ENCODE measurements at places on chromosomes 16 and 17.
A peak's percentile ranks its signal among the peaks of the same experiment; 100 is the strongest.

DNA sequence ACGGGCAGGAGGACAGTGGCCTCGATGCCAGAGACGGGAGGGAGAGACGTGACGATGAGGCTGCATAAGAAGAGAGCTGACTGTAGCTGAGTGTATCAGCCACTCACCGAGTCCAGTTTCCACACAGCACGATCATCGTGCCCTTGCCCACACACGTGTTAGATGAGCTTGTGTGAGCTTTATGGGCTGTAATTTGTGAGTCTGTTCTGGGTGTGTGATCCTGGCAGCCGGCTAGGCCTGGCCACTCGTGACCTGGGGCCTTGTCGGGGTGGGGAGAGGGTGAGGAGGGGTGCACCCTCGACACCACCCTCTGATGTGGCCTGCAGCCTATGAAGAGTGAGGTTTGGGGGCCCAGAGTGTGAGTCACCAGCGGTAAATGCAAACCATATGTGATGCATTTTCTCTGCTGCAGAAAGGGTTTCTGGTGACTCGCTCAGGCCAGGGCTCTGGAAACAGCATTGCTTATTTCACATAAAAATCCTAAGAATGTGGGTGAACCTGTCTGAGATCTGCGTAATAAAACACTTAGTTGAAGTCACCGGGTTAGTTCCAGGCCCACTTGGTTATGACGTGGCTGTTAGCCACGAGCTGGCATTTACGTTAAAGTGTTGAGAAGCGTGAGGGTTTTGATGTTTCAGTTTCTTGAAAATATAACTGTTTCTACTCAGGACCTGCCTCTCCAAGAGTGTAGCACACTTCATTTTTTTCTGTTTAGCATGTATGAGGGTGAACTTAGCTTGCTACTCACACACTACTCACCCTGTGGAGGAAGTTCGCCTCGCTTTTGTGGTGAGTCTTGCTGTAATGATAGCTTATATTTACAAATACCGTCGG lies 4.2 kb downstream of the METRNL start:
- DNase-seq, result no peak

GRCh38 chr16:11009027-11009755 lies 64.8 kb downstream of the CLEC16A start:
- DNase-seq, result no peak

DNA sequence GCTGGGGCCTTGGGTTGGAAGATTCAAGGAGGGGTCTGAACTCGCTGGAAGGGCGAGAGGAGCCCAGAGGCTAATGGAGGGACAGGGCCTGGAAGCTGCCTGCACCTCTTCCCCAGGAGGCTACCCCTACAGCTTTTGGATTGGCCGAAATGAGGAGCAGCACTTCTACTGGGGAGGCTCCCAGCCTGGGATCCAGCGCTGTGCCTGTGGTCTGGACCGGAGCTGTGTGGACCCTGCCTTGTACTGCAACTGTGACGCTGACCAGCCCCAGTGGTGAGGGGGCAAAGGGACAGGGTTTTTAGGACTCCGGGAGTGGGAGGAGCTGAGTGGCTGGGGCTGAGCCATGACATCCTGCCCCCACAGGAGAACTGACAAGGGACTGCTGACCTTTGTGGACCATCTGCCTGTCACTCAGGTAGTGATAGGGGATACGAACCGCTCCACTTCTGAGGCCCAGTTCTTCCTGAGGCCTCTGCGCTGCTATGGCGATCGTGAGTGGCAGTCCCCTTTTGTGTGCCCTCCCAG lies 8.8 kb downstream of the CNTNAP1 start:
- no peak for DNase-seq

DNA sequence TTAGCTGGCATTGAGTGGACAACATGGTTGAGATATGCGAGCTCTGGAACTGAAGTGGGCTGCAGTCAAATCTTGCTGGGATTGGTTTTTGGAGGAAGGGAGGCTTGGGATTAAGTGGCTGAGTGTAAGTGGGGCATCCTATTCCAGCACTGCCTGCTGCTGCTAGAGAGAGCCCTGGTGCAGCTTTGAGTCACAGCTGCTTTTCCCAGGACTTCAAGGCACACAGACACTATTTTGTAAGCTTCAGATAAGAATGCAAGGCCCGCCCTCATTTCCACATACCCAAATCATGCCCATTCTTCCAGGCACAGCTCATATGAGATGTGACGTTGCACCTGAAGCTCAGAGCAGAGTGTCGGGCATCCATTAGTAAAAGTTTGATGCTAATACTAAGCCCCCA lies 10.2 kb upstream of the MAF start:
- no peak for DNase-seq

DNA sequence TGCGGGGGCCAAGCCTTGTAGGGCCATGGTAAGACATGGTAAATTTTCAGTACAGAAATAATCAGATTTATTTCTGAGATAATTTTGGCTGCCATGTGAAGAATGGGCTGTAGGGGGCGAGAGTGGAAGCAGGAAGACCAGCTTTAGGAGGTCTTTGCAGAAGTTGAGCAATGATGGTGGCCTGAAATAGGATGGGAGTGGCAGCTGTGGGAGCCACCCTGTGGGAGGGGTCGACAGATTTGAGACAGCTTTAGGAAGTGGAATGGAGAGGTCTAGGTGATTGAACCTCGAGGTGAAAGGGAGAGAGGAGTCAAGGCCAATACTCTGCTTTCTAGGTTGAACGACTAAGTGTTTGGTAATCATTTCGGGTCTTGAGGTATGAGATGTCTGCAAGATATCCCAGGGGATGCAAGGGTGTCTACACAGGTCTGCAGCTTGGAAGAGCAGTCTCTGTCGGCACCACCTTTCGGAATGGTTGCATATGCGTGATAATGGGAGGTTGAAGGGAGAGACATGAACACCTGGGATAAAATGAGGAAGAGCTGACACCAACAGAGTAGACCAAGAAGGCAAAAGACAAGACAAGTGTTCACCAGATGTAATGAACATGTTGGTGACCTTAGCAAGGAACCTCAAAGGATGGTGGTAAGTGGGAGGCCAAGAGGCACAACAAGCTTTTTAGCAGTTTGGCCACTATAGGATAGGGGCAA lies 4.2 kb upstream of the ATXN7L3 start:
- DNase-seq, result peak; percentile 76

DNA sequence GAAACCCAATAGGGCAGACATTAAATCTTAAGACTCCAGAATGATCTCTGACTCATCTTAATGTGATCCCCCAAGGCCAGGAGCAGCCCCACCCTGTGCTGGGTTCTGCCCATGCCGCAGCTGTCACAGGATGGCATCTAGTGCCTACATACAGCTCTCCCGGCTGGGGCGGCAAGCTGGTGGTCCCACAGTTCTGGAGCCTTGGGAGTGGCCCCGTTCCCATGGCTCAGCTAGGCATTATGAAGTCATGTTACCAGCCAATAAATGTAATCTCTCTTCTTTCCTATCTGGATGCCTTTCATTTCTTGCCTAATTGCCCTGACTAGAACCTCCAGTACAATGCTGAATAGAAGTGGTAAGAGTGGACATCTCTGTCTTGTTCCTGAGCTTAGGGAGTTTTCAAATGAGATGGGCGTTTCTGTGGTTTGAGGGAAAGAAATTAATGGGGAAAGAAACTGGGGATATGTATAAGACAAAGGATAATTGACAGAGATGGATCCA lies 95.7 kb upstream of the DNAH17 start:
- no peak for DNase-seq

DNA sequence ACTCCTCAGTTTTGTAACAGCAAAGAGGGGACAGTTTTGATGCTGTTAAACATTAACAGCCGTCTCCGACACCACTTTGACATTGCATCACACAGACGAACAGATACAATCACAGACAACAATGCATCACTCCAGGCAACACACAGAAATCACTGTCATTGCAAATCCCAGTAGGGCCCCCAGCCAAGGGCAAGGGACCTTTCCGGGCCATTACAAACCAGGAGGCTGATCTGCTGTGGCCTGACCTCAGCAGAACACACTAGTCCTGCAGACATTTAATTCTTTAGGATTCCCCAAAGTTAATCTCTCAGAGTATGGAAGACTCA lies 136.2 kb upstream of the RCVRN start:
- DNase-seq, result no peak

DNA sequence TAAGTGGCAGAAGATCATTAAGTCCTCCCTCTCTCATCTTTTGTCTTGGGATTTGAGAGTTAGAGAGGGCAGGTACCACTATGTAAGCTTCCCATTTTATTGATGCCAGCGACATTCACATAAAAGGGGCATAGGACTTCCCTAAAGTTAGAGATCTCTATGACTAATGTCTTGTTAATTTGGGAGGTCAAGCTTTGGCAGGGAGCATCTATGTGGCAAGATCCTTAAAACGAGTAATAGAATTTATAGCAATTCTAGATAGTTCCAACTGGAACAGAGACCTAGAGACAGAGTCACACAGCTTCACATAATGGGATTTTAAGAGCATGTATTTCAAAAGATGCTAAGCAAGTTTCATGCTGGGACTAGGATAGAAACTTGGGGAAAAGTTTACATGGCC lies 308.0 kb downstream of the MAP2K6 start:
- DNase-seq, result no peak

DNA sequence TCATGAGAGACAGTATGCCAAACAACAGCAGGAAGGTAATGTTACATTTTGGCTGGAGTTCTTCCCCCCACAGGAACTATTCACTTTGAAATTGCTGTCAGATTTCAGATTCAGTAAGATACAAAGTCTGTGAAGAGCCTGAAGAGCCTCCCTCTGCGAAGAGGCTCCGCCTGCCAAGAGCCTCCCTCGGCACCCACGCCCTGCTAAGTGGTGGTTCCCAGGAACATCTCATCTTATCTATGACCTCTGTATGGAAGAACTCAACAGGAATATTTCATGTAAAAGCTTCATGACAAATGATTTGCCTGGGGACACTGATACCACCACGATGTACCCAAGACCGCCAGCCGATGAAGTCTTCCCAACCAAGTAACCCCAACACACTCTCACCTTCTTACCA lies 3.2 kb downstream of the ZC3H7A start:
- no peak for DNase-seq

DNA sequence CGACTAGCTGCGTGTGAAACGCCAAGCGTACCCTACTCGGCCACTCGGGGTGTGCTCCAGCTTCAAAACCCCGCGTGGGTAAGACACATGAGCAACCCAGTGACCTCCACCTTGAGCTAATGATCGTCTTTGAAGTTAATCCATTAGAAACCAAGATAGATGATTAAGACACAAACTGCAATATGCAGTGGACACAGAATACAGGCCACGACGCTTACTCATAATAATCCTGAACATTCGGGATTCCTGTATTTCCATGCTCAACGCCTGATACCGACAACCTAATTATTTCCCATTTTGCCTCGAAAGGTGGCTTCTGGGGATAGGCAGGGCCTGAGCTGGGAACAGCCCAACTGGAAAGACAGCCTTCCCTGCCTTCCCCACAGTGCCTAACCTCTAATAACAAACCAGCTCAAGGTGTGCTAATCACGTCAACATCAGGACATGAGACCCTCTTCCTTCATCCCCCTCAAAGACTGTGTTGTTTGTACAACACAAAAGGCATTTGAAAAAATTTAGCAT lies 504 bp upstream of the COPRS start:
- no peak for DNase-seq

DNA sequence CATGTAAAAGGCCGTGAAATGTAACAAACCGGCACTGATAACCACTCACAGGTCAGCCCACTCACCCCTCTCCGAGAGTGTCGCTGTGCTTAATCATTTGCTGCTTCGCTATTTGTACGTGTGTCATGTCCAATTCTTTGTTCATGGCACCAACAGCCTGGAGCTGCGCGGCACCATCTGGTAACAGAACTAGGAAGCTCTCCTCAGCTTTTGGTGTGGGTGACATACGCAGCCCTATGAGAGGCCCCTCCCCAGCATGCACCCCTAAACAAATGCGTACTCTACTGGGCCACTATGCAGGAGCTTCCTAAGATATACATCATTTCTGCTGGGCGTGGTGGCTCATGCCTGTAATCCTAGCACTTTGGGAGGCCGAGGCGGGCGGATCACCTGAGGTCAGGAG lies 2.3 kb upstream of the PECAM1 start:
- DNase-seq, result no peak

GRCh38 chr16:534135-534534 lies 6.6 kb downstream of the CAPN15 start:
- no peak for DNase-seq

- DNase-seq, result no peak
Measured at GRCh38 chr17:17504341-17505140, 8.3 kb upstream of the RASD1 start.

- no peak for DNase-seq
Measured at GRCh38 chr17:57556977-57557376, 188.1 kb downstream of the CCDC182 start.

- no peak for DNase-seq
Measured at GRCh38 chr17:42586514-42587230, 9.1 kb upstream of the PSMC3IP start.

GRCh38 chr16:80198311-80199299 lies 342.2 kb upstream of the DYNLRB2 start:
- no peak for DNase-seq

GRCh38 chr17:5823219-5823618 lies 238.9 kb upstream of the NLRP1 start:
- no peak for DNase-seq

DNA sequence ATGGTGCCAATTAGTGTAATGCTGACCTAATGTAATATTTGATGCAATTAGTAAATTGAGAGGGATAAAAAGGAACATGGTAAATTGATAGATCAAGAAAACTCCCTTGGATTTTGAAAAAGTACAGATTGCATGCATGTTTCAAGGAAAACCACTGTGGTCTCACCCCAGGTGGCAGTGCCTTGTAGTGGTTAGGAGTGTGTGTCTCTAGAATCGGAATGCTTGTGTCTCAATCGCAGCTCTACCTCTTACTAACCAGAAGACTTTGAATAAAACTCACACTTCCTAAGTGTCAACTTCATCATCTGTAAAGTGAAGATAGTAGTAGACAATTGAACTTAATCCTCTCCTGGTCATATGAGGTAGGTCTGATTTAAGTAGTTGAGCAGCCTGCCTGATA lies 128.9 kb upstream of the GOT2 start:
- no peak for DNase-seq

- no peak for DNase-seq
Measured at GRCh38 chr17:62660629-62661118, 33.2 kb downstream of the MRC2 start.

- no peak for DNase-seq
Measured at GRCh38 chr17:15944759-15945526, at the start of gene ADORA2B. TSS of gene ADORA2B (plus strand) at chr17:15945130. CDS start at chr17:15945249, 119 bp downstream.

GRCh38 chr17:14733376-14733775 lies 432.5 kb downstream of the HS3ST3B1 start:
- no peak for DNase-seq

Measured in GM12864 (cell line).